ENCODE measurements at places on chromosomes 1 and 21. TPM values are rescaled to one million over a fixed set of nuclear protein-coding genes. Genes with fewer than 3 reads are reported as not detected.

- no peaks in the 10 kb centered on the region for H3K36me3 ChIP-seq
- no peak overlapping the region for H3K4me3 ChIP-seq
- H3K4me1 ChIP-seq = no peaks in the 10 kb centered on the region
- H3K27ac ChIP-seq = no peak overlapping the region
- DNase-seq = peak; percentile 21
Measured at GRCh38 chr1:100834777-100835660, 59.6 kb downstream of the EXTL2 start.

The TLR5 gene
- 0.21 TPM for polyA plus RNA-seq

The PRAMEF18 gene
- polyA plus RNA-seq = not detected

DNA sequence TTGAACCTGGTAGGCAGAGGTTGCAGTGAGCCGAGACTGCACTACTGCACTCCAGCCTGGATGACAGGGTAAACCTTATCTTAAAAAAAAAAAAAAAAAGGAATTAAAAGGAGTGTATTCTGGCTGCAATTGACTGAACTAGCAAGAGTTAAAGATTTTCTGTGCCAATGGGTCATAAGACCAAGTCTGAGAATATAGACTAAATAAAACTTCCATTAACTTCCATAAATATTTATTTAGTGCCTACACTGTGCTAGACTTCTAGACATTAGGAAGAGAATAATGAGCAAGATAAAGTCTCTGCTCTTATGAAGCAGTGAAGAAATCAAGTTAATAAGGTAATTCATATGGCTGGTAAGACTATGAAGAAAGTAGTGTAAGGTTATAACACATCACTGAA is 27.2 kb downstream of the DPH5 start:
- H3K36me3 ChIP-seq = peaks cover 8% of the 10 kb centered on the region
- no peak overlapping the region for H3K4me3 ChIP-seq
- H3K27ac ChIP-seq = no peak overlapping the region

The SH3BGR gene
- 0.21 TPM for polyA plus RNA-seq

DNA sequence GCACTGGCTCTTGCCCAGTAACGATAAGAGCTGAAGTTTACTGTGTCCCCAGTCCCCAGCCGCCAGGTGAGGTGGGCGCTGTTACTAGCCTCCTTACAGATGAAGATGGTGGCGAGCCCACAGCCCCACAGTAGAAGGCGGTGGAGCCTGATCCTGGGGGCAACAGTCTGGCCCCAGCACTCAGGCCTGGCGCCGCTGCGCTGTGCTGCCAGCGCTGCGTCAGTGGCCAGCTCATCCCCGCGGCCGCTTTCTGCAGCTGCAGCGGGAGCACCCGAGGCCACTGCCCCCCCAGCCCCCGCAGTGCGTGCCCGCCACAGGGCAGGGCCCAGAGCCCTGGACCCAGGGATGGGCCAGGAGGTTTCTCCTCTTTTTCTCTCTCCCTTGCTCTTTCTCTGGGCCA is 13.3 kb downstream of the H6PD start:
- no peak overlapping the region for H3K4me3 ChIP-seq
- H3K27ac ChIP-seq = no peak overlapping the region
- peaks cover 44% of the 10 kb centered on the region for H3K36me3 ChIP-seq
- no peak for DNase-seq

GRCh38 chr1:9004700-9005394 is 21.4 kb downstream of the SLC2A7 start:
- peaks cover 11% of the 10 kb centered on the region for H3K4me1 ChIP-seq
- no peak overlapping the region for H3K27ac ChIP-seq

The TRIM67 gene
- polyA plus RNA-seq = 0.01 TPM

DNA sequence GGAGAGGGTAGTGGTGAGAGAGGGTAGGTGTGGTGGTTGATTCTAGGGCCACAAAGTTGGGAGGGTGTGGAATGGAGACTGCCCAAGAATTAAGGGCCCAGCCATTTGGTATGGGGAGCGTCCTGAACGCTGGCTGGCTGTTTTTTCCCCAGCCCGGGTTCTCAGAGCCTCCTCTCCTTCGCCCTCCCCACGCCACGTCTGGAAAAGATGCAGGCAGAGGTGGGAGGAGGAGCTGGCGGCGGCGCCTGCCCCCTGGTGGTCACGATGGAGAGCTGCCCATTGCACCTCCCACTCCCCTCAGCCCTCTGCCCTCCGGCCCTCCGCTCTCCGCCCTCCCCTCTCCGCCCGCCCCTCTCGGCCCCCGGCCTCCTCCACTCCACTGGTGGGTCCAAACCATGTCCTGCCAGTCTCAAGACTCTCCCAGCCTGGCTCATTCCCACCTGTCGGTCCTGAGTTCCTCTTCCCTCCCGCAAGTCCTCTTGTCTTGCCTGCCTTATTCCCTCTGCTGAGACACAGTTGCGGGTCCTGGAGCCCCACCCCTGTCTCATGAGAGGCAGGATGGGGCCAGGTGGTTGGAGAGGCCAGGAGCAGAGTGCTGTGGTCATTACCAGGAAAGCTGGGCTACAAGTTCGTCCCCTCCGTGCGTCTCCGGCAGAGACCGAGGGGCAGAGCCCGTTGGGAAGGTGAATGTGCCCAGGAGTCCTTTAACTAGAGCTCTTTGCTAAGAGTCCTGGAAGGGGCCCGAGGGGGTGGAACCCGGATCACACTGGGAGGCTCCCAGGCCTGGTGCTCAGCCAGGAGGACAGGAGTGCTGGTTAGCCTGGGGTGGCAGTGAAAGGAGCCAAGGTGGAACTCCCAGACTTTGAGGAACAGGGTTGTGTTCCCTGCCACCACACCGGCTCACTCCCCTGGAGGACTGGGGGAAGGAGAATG is 22.6 kb downstream of the ETNK2 start:
- peaks cover 4% of the 10 kb centered on the region for H3K27me3 ChIP-seq
- peaks cover 7% of the 10 kb centered on the region for H3K4me1 ChIP-seq
- peak; percentile 76 for DNase-seq
- H3K27ac ChIP-seq = no peak overlapping the region

Measured in B cell (primary cell).